ENCODE measurements at places on chromosomes 1 and 21. TPM values are rescaled to one million over a fixed set of nuclear protein-coding genes. Genes with fewer than 3 reads are reported as not detected.

GRCh38 chr21:14499316-14499715 lies 46.8 kb downstream of the SAMSN1 start:
- DNase-seq = no peak

GRCh38 chr1:57209495-57209894 lies 214.4 kb downstream of the DAB1 start:
- no peak for DNase-seq

DNA sequence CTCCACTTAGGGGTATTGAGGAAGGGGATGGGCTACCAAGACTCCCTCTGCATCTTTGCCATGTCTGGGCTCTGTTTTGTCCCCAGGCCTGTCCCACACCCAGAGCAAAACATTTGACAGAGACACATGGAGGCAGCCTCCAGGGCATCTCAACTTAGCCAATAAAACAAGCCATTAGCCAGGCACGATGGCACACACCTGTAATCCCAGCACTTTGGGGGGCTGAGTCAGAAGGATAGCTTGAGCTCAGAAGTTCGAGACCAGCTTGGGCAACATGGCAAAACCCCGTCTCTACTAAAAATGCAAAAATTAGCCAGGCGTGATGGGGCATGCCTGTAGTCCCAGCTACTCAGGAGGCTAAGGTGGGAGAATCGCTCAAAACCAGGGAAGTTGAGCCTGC lies 120.3 kb upstream of the IPO9 start:
- DNase-seq = no peak

GRCh38 chr1:21913763-21914162 lies 23.3 kb downstream of the HSPG2 start:
- DNase-seq = no peak

GRCh38 chr1:43405219-43405875 lies 15.6 kb downstream of the SZT2 start:
- DNase-seq = peak; percentile 58

FABP3 gene
- total RNA-seq = 5.6 TPM

PADI1 gene
- total RNA-seq = not detected

DMRTB1 gene
- total RNA-seq = not detected
